Stimulated activated CD4-positive, alpha-beta T cell treated with anti-CD3 and anti-CD28 coated beads, TNF-alpha, amount 100 ng/mL, for 1 hour (primary cell): ENCODE measurements at places on chromosomes 7 and 10.
A peak's percentile ranks its signal among the peaks of the same experiment; 100 is the strongest.

DNA sequence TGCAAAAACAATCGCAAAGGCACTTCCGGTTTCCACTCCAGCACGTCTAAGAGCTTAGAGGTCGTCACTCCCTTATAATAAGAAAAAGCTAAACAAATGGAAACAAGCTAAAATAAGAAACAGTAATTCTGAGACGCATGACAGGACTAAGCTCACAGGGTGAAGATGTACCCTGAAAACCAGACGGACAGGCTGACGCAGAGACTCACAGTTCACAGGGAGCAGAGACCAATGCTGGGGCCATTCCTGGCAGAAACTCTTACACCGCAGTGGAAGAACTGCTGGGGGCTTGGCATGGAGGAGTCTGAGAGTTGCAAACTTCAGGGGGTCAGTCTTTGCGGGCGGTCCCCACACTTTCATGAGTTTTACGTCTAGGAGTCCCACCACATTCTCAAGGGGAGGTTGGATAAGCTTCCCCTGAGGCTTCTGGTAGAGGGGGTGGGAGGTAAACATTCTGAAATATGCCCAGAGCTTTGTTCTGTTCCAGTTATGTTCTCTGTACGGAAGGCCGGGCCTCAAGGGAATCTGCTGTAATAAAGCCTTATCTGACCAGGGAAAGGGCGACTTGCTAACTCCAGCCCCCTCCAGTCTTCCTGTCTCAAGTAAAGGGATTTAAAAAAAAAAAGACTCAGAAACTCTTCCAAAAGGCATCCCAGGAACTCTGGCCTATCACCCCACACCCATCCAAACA is 47.8 kb downstream of the BRI3 start:
- DNase-seq = no peak

DNA sequence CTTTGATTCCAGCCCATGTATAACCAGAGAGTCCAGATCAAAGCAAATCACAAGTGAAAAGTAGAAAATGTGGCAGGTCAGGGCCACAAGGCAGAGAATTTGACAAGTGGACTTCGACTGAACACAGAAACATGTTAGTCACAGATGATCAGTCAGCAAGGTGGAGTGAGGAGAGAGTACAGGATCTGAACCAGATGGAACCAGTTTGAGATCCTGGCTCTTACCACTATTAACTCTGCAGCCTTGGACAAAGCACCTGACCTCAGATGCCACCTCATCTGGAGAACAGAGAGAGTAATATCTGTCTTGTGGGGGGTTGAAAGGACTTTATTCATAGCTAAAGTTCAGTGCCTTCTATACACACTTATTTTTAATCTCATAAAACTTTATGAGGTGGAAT is 4.4 kb downstream of the MRLN start:
- no peak for DNase-seq

DNA sequence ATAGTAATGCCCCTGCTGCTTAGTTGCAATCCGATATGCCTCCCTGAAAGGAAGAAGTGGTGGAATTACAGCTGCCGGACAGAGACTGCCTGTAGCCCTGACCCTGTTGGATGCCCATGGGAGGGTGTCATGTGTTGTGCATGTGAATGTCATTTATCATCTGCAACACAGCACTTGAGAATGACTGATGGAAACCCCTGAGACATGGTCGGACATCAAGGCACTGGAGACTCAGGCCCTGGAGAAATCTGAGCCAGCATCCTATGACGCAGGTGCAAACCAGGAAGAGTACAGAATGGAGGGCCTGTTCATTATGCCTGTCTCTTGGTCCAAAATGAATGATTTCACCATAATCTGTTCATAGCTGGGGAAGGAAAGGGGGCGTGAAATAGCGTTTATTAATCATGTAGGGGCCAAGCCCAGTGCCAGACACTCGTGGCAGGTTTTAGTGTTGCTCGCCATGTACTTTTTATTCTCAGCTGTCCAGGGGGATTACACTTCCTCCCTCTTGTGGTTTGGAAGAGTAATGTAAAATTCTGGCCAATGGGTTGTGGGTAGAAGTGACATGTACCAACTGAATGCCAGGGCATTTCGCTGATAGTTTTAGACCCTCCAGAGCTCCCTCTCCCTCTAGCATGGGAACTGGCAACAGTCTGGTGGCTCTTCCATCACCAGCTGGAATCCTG is 23.0 kb upstream of the LEP start:
- no peak for DNase-seq

DNA sequence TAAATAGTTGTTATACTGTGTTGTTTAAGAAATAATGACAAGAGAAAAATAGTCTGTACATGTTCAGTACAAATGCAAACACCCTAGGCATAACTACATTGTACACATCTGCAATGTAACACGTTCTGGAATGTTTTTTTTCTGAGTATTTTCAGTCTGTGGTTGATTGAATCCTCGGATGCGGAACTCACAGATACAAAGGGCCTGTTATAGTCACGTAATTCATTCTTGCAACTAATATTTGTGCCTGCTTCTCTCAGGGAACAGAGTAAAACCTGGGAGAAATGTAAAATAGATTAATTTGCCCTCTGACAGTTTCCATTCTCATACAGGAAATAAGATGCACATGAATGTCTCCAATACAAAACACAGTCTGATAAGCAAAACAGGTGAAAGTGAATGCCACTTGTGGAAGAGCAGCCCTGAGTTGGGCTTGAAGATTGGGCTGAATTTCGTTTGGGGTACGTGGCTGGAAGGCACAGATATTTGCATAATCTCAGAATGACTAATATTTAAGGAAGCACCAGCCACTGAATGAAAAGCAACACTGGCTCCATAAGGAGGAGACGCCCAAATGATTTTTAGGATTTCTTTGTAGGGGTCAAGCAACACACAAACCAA is 19.1 kb downstream of the DENND2A start:
- DNase-seq = no peak

DNA sequence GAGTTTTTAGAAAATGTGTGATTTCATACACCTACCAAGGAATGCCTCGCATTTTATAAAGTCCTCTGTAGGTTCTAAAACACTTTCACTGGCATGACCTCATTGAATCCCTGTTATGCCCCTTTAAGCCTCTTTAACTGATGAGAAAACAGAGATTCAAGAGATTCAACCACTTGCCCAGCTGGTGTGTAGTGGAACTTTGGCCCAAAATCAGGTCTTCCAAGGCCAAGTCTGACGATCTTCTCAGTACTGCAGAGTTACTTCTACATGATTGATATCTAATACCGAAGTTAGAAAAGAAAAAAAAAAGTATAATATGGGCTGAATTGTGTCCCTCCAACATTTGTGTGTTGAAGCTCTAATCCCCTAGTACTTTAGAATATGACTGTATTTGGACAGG is 202.0 kb downstream of the WDR11 start:
- no peak for DNase-seq

- no peak for DNase-seq
These were observed 57.7 kb upstream of the RHOBTB1 start for GRCh38 chr10:61001731-61002122.

- DNase-seq = no peak
These were observed 98.9 kb downstream of the MKI67 start for GRCh38 chr10:128027306-128027705.

DNA sequence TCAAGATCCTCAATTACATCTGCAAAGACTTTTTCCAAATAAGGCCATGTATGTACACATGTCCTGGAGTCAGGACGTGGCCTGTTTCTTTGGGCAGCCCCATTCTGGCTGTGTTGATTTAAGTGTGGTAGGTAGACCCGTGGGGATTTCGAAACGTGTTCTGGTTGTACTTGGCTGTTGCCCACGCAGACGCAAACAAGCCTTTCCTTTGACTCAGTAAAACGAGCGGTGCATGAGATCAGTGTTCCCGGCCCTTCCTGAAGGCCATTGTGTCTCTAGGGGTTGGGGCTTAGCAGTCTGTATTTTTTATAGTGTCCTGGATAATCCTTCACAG is 64.8 kb upstream of the DNAJB6 start:
- no peak for DNase-seq

DNA sequence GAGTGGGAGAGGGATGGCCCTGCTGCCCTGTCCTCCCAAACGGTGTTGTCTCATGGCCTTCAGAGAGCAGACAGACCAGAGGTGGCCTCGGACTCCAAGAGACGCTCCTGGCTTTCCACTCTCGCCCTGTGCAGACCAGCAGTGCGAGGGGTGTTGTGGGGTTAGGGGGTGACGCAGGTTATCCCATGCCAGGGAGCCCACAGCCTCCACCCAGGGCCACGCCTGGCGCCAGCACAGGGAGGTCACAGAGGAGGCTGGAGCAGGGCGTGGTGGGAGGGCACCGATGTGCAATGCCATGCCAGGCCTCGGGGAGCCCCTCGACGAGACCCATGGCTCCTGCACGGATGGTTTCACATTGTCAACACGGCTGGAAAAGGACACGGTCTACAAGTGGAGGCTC is 52.1 kb downstream of the INPP5A start:
- no peak for DNase-seq

DNA sequence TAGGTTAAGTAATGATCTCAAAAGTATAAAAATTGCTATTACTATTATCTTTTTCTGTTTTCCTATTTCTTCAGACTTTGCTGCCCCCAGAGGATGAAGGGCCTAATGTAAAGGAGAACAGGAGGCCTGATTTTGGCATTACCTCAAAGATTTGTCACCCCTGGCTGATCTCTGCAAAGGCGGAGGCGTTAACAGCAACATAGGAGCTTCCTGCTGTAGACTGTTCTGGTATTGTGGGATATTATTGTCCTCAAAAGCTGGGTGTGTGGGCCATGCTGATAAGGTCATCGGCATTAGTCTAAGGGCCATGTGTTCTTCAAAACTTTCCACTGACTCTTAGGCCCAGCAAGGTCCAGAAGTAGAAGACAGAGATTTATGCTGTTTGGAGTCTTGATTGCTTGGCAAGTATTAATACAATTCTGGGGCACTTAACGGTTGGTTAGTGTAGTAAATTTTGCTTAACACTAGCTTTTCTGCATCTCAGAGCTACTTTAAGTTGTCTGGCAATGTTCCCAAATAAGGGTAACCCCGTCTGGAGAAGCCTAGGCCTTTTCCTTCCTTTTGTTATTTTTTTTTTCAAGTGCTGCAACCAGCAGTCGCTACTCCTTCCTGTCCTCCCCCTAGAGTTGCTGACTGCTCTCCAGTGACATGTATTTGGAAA is 14.0 kb upstream of the ENTPD1 start:
- no peak for DNase-seq

DNA sequence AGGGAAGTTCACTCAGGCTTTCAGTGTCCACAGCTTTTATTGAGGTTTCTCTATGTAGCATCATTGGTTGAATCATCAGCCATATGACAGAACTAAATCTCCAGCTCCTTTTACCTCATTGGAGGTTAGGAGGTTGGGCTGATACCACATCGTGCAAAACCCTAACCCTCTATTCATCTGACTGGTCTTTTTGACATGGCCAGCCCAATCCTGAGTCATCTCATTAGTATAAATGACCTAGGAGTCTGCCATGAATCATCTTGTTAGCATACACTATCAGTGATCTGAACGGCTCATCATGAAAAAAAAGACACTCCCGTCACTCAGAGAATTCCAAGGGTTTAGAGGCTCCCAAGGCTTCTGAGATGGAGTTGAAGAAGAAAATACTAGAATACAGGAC is 669.8 kb upstream of the POT1 start:
- no peak for DNase-seq

- no peak for DNase-seq
These were observed 44.3 kb upstream of the EIF4H start for GRCh38 chr7:74129887-74130286.

DNA sequence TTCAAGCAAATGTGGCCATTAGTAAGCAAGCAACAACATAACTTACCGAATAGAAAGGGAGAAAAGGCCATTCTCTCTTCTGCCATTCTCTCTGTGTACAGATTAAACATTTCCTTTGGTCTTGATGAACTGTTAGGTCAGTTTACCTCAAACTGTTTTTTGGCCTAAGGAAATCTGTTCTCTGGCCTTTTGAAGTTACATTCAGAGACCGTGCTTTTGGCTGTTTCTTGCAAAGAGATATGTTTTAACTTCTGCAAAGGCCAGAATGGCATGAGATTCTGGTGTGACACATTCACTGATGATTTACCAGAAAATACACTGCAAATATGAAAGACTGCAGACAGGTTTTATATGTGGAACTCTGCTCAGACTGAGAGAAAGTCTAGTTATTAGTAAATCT is 22.2 kb downstream of the AHR start:
- no peak for DNase-seq

- DNase-seq = no peak
These were observed 52.9 kb downstream of the ELMO1 start for GRCh38 chr7:37395618-37396259.

- no peak for DNase-seq
These were observed 27.7 kb downstream of the ANXA8 start for GRCh38 chr10:47456079-47456785.

- no peak for DNase-seq
These were observed 208.1 kb downstream of the KIAA1217 start for GRCh38 chr10:24417053-24417452.

- DNase-seq = peak; percentile 54
These were observed at the start of gene LCOR for GRCh38 chr10:96831867-96832720. LCOR (plus strand) TSS chr10:96832298; CDS start chr10:96949058, 116,760 bp downstream.

DNA sequence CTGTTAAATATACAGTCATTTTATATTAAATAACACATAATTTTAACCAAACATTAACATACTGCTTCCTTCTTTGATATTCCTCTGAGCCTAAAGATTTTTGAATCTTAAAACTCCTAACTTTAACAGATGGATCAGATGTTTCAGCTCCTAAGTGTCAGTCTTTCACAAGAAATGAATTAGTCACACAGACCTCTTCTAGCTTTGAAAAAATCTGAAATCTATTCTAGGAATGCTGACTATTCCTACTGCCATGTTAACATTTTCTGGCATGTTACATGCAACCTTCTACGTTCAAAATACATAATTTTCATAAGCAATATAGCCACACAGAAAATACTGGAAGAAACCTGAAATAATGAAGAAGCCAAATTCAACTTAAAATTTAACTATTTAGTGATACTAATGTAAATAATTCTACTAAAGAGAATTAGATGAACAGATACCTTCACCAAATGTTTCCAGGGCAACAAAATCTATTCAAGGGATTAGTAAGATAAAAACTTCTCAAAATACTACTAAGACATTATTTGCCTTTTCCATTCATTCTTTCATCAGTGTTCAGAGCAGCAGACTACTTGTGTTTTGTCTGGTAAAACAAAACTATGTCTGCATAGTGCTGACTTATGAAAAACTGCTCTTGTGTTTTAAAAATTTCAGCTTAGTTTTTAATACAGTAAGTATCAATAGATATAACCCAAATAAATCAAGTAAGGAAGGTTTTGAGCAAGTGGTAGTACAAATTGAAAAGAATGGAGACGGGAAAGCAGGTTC is 9.2 kb downstream of the JMJD1C start:
- DNase-seq = no peak

GRCh38 chr7:31091924-31092434 is 39.9 kb downstream of the ADCYAP1R1 start:
- no peak for DNase-seq

- no peak for DNase-seq
These were observed 187.4 kb downstream of the SEMA3D start for GRCh38 chr7:84999450-84999849.

- DNase-seq = no peak
These were observed 107.0 kb upstream of the PARD3 start for GRCh38 chr10:34922138-34922537.

GRCh38 chr10:26527018-26527417 is 88.9 kb downstream of the APBB1IP start:
- no peak for DNase-seq

GRCh38 chr10:132447446-132448247 is 50.6 kb downstream of the PWWP2B start:
- peak; percentile 48 for DNase-seq
